ENCODE measurements at places on chromosomes 1 and 21.

DNA sequence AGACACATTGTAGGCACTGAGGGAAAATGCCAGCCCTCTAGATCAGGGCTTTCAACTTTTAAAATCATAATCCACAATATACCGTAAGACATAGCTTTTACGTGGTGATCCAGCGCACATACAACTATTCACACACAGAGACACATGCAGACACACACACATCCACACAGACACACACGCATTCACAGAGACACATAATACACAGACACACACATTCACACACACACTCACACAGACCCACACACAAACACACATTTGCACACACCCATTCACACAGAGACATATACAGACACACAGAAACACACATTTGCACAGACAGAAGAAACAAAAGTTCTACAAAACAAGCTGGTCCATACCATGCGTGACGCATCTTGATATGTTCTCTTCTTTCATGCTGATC, 244.5 kb downstream of the RHOU start:
- DNase-seq: no peak

- DNase-seq: peak; percentile 28
Observed at GRCh38 chr1:154502066-154502743, at the start of the genes SHE and TDRD10. Gene SHE (minus strand): TSS chr1:154502412. CDS start chr1:154502026, 386 bp downstream. Gene TDRD10 (plus strand): TSS chr1:154502219. CDS start chr1:154506904, 4,685 bp downstream.

GRCh38 chr1:20465187-20465586, 20.8 kb downstream of the CAMK2N1 start:
- DNase-seq: no peak

GRCh38 chr1:31166462-31166861, 73.2 kb downstream of the NKAIN1 start:
- no peak for DNase-seq

DNA sequence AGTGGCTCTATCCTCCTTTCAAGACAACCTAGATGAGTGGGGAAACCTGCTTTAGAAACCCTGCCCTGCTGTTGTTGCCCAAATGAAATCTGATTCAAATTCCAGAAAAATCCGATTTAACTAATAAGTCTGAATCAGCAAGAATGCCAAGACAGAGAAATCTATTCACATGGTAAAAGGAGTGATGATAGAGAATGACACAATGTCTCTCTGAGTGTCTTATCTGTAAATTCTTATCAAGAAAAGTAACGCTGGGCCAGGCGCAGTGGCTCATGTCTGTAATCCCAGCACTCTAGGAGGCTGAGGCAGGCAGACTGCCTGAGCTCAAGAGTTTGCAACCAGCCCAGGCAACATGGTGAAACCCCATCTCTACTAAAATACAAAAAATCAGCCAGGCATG, 13.7 kb upstream of the GUCA2A start:
- DNase-seq: no peak

DNA sequence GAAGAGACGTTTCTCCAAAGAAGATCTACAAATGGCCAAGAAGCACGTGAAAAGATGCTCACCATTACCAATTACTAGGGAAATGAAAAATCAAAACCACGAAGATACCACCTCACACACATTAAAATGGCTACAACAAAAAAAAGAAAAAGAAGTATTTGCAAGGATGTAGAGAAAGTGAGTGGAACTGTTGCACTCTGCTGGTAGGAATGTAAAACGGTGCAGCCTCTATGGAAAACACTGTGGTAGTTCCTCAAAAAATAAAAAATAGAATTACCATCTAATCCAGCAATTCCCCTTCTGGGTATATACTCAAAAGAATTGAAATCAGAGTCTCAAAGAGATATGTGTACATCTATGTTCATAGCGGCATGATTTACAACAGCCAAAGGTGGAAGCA, 115.4 kb upstream of the EDN2 start:
- DNase-seq: no peak

- DNase-seq: no peak
Observed at GRCh38 chr1:86396498-86396890, 371 bp upstream of the ODF2L start.

- DNase-seq: no peak
Observed at GRCh38 chr1:82704966-82705365, 904.2 kb downstream of the ADGRL2 start.

GRCh38 chr1:150761801-150762200, 3.8 kb downstream of the CTSS start:
- DNase-seq: no peak

DNA sequence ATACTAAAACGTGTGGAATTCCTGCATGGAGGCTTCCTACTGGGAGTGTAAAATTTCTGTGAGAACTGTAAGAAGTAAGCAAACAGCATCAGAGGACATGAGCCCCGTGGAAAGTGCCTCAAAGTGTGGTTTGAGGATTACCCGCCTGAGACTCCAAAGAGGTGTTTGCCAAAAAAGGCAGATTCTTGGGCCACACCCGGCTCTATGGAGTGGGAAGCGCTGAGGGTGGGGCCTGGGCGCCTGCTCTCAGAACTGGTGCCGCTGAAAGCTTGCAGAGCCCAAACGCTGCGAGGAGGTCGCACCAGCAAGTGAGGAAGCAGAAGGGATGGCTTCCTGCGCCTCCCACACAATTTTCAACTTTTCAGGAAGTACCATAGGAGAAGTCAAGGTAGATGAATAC, 43.0 kb upstream of the PSEN2 start:
- peak; percentile 36 for DNase-seq

- no peak for DNase-seq
Observed at GRCh38 chr21:30268608-30269197, 14.0 kb downstream of the KRTAP24-1 start.

- DNase-seq: no peak
Observed at GRCh38 chr21:41760411-41760810, 6.4 kb downstream of the RIPK4 start.

DNA sequence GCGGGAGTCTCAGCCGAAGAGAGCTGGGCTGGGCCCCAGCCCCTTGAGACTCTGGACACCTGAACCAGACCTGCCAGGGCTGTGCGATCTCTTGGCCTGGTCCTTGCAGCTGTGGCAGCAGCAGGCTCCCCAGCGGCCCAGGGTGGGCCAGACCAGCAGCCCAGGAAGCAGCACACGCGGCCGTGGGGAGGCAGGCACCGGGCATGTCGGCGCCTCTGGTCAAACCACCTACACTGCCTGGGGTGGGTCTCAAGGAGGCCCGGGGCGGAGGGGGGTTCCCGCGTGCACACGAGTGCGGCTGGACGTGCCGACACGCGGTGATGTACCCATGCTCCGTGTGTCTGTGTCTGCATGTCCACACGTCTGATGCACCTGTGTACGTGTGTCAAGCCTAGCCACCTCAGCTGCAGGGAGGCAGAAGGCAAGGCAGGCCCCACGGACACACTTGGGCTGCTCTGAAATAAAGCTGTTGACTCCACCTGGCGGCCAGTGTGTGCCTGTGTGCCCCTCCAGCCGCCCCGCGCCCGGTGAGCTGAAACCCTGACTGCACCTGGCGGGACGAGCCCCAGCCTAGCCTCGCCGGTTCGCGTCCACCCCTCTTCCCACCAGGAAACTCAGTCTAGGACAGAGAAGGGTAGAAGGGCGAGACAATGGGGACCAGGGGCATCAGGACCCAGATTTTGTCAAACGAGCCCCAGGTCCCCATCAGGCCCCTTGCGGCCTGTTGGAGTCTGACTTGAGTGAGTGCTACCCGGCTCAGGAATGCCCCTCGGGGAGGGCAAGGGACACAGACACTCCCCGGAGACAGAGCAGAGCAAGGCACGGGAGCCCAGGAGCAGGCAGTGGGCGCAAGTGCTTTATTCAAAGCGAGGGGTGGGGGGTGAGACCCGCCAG, 11.6 kb downstream of the SCNN1D start:
- DNase-seq: peak; percentile 80

GRCh38 chr1:182968151-182968741, 15.3 kb upstream of the SHCBP1L start:
- no peak for DNase-seq

- no peak for DNase-seq
Observed at GRCh38 chr1:34341896-34342295, 165.2 kb downstream of the C1orf94 start.

DNA sequence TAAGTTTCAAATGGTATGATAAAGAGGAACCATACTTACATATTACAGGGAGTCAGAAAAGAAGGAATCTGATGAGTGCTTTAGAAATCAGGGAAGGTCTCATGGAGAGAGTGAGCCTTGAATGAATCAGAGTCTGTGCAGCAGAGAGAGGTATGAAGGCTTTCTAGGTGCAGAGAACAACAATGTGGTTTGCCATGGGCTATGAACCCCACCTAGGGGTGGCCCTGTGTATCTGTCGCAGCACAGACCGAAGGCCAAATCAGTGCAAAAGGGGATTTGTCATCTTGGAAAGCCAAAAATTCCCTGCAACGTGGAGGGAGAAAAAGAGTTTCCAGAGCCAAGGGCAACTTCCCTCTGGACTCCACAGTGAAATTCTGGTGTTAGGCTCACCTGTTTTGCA, 3.5 kb downstream of the PAPPA2 start:
- DNase-seq: no peak

- DNase-seq: no peak
Observed at GRCh38 chr1:13945856-13946255, 245.9 kb downstream of the PRDM2 start.

DNA sequence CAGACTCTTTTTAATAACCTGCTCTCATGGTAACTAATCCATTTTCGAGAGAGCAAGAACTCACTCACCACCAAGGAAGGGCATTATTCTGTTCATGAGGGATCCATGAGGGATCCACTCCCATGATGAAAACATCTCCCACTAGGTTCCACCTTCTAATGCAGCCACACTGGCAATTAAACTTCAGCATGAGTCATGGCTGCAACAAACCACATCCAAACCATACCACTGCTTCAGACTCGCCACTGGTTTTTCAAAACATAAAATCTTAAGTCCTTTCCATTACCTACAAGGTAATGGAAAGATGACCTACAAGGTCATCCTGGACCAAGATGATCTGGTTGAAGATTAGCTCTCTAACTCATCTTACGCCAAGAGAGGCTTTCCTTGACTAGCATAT, 405.1 kb downstream of the VAV3 start:
- no peak for DNase-seq

DNA sequence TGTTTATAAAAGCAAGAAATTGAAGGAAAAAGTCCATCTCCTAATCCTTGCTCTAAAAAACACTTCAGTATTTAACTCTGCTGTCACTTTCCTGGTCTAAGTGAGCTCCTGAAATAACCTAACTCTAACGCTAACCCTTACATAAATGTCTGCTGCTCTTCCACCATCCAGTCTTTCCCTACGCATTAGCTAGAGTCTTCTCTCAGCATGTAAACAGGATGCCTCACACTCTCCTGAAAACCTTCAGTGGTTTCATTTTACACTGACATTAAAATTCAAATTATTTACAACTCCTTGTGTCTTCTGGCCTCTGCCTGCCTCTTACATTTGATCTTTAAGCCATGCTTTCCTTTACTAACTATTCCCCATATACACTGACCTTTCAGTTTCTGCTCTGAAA, 697.6 kb upstream of the CXADR start:
- no peak for DNase-seq

GRCh38 chr1:86582161-86582560, 35.3 kb downstream of the CLCA4 start:
- DNase-seq: no peak

GRCh38 chr1:17315542-17316130, 7.6 kb downstream of the PADI4 start:
- no peak for DNase-seq

GRCh38 chr21:35533893-35534292, 484.8 kb upstream of the RUNX1 start:
- no peak for DNase-seq

GRCh38 chr21:44006017-44006619, 6.0 kb upstream of the TRAPPC10 start:
- DNase-seq: no peak

DNA sequence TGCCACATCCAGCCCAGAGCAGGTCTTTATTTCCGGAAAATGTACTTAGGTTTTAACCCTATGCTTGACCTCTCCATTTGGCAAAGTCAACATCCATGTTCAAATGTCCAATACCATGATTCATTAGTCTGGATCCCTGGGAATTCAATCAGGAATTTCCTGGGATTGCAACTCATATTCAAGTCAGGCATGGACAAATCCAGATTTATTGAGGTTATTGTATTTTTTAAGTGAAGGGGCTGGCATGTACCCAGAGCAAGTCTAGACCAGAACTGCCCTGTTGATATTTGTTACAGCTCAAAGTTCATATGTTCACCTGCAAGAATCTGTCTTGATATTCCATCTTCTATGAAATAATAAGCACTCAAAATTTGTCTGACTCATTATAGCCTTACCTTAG, 521.1 kb downstream of the ADGRL2 start:
- no peak for DNase-seq

DNA sequence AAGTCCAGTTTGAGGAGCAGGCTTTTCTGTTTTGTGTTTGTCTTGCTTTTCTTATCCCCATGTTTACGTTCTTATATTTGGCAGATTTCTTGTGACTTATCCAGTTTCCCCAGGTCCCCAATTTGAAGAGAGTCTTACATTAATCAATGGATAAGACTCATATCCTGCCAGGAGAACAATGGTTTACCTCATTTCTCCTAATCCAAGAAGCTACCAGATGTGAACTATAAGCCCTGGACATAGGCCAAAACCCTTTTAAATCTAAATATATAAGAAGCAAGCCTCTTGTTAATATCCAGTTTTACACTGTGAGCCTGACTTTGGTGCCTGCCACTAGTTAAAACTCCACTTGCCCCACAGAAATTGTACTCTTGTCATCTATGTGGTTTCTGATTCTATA, 15.1 kb upstream of the COP1 start:
- DNase-seq: no peak

- DNase-seq: no peak
Observed at GRCh38 chr1:41633764-41634163, 149.3 kb upstream of the EDN2 start.

DNA sequence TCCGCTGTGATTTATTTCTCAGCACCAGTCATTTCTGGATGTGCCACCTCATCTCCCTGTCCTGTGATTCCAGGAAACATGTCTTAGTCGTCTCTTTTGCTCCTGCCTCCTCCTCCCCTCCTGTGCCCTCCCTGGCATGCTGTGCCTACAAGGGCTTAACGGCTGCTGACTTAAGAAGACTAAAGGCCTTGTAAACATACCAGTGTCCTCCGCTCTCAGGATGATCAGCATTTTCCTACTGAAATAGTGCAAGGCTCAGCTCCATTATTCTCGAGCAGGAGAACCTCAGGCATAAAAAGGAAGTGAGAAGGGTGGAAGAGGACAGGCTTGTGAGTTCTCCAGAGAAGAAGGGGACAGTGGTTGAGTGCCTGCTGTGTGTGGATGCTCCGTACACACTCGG, 61.6 kb upstream of the RUNX3 start:
- DNase-seq: no peak

- DNase-seq: no peak
Observed at GRCh38 chr1:33599516-33600115, 127.2 kb downstream of the ZSCAN20 start.

- no peak for DNase-seq
Observed at GRCh38 chr1:239434181-239434580, 47.8 kb downstream of the CHRM3 start.

- DNase-seq: no peak
Observed at GRCh38 chr1:56533621-56534020, 45.7 kb downstream of the PLPP3 start.

GRCh38 chr1:182301467-182302198, 90.0 kb downstream of the GLUL start:
- DNase-seq: no peak

All from CD4-positive, alpha-beta T cell treated with Interleukin-17A for 4 hours (primary cell).